ENCODE measurements at places on chromosomes 4 and X.

GRCh38 chrX:153772316-153773217, 8.3 kb upstream of the SRPK3 start:
- no peak for DNase-seq

GRCh38 chr4:56959100-56959499, 18.3 kb downstream of the NOA1 start:
- DNase-seq, result no peak

DNA sequence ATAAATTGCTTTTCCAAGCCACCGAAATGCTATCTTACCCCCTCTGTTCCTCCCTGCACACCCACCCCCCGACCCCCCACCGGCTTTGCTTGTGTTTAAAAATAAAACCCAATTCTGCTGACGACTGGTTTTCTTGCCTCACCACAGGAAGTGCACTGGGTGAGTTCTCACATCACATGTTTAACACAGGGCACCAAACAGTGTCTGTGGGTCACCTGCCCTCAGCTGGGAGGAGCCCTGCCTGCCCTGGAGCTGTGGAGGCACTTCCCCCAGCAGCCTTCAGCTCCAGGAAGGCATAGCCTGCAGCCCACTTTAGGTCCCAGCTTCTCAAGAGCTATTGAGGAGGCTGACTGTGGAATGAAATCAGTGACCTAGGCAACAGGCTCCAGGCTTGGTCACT, 8.8 kb downstream of the TMEM255A start:
- DNase-seq, result peak; percentile 23

DNA sequence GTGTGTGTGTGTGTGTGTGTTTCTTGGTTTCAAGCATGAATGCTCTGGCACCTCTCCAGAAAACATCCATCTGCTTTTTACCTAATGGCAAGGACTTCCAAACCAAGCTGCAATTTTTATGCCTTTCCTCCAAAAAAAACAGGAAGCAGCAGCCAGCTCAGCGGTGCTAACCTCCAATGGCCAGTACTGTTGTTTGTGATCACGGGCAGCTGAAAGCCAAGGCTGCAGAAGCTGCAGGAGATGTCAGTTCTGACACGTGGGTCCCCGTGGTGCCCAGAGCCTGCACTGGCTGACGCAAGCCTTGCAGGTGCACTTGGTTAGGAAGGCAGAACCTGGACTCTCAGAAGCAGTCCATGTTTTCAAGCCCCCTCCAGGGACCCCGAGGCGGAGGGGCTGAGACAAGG, 313.6 kb upstream of the DDX53 start:
- DNase-seq, result no peak

DNA sequence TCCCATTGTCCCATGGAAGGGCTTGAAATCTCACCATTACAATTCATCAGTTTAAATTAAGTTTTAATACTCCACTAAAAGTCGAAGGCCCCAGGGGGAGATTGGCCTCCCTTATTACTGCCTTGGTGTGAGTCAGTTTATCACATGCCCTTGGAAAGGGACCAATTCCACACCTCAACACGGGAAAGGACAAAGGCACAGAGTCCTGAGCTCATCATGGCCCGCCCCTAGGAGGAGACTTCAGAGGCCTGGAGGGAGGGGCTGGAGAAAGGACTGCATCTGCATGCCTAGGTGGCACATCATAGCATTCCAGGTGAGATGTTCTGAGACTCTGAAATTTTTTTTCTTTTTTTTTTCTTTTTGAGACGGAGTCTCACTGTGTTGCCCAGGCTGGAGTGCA, 2.8 kb upstream of the SEL1L3 start:
- DNase-seq, result no peak

DNA sequence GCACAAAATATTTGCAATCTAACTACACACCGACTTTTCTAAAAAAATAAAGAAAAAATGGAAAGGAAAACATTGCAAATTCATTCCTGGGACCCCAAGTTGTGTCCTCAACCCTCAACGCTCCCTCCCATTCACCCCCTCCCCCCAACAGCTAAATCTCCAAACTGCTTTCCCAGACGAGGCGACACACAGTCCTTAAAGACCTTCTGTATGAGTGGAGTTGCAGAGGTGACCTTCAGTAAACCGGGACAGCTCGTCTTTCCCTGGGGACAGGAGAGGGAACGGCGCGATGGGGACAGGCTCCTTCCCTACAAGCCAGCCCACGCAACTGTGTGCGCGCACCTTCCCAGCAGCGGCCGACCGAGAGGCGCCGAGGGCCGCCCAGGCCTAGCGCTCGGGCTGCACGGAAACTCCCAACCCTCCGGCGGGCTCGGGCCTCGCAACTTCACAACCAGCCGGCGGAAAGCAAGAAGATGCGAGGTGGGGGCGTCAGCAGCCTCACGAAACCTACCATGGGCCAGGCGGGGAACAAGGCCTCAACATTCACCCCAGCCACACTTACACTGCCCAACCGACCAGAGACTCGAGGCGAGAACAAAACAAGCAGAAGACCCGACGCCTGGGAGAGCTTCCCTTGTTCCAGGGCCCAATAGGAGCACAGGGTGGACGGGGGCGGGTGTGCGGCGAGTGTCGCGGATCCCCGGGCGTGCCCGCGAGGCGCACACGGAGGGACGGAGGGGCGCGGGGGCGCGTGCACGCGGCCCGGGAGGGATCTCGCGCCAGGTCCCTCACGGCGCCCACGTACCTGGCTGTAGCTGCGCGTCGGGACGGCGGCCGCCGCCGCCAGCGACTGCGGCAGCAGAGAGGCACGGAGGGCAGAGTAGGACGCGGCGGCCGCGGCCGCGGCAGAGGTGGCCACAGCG, 763 bp downstream of the GRSF1 start:
- DNase-seq, result peak; percentile 66

DNA sequence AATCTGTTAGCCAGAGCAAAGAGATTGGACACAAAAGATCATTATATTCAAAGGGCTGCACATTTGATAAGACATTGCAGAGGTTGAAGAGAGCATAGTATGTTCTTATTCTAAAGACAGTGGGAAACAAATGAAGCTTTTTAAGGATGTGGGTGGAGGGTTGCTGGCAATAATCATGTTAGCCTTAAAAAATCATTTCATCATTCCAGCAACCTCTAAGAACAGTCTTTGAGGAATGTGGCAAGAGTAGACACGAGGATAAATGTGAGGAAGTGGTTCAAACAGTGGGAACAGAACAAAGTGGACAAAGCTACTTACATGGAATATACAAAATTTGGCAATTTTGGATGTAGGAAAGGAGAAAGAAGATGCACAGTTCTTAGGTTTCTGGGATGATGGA, 167.3 kb upstream of the SPRY1 start:
- DNase-seq, result no peak

- no peak for DNase-seq
Measured at GRCh38 chr4:7680106-7680505, 245.4 kb upstream of the PSAPL1 start.

GRCh38 chrX:45775468-45775867, 574.8 kb upstream of the DIPK2B start:
- DNase-seq, result no peak

GRCh38 chr4:80225595-80225994, 28.3 kb downstream of the PRDM8 start:
- DNase-seq, result no peak

DNA sequence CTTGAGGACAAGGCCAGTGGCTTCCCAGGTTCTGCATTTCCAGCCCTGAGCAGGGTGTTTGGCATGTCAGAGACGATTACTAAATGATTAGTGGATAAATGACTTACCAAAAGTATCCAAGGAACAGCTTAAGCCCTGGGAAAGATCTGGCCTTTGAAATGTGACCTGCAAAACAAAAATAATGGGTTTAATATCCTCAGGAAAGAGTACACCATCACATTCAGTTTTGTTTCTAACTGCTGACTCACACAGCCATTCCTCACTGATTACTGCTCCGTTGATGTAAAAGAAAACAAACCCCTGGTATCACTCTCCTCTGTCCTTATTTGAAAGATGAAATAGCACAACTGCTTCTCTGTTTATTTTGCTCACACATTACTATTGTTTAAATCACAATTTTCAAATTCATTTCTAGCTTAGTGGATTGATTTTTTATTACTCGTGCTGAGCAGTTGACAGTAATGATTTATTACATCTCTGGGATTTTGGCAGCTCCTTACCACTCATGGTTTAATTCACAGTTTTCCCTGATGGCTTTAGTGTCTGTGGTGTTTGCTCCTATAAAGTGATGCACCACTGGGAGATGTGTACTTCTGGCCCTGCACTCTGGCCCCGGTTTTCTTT, 117.0 kb downstream of the CBLL2 start:
- no peak for DNase-seq

- DNase-seq, result no peak
Measured at GRCh38 chrX:120137439-120137838, 21.0 kb upstream of the RHOXF2 start.

DNA sequence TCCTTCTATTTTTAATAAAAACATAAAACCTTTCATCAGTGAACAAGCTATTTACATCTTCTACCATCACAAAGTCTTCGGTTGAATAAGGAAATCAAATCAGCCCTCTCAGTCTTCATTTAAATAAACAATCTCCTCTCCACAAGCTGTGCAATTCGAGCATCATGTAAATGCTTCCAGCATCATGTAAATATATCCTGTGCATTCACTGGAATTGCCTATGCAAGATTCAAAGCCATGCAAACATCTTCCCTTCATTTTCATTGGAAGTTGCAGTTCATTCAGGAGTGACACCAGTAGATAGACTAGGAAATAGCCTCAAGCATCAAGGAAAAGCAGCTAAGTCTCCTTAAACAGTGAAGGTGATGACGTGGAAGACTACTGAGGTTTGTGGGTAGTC, 77.7 kb upstream of the PCDH19 start:
- no peak for DNase-seq

DNA sequence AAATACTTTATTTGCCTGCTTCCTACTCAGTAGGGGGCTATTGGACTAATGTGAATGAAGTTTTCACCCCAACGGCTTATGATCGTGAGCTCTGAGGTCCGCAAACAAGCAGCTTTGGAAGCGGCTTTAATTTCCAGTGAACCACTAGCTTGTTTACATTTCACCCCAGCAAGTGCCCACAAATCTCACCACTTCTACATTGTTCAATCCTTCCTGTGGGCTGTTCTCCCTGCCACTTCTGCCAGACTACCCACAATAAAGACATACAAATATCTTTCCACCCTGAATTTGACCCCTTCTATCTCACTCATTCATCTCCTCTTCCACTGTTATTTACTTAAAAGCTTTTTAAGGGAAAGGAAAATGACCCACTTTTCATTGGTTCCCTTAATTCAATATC, 98.0 kb downstream of the CDS1 start:
- DNase-seq, result no peak

- DNase-seq, result no peak
Measured at GRCh38 chr4:28449085-28449484, 1588.4 kb downstream of the STIM2 start.

GRCh38 chrX:139850968-139851367, 81.9 kb downstream of the ATP11C start:
- DNase-seq, result no peak

DNA sequence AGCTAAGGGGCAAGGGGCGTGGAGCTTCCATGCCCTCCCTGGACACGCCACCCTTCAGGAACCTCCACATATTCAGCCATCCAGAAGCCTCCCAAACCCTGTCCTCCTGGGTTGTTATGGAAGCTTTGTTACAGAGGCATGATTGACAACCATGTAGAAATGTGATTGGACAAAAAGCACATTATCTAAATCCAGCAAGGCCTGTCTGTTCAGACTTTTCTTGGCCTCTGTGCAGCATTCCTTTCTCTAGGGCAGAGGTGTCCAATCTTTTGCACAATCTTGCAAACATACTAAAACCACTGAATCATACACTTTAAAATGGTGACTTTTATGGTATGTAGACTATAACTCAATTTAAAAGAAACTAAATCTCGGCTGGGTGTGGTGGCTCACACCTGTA, 12.7 kb downstream of the STEEP1 start:
- no peak for DNase-seq

GRCh38 chr4:177256950-177257349, 52.7 kb upstream of the NEIL3 start:
- DNase-seq, result no peak

DNA sequence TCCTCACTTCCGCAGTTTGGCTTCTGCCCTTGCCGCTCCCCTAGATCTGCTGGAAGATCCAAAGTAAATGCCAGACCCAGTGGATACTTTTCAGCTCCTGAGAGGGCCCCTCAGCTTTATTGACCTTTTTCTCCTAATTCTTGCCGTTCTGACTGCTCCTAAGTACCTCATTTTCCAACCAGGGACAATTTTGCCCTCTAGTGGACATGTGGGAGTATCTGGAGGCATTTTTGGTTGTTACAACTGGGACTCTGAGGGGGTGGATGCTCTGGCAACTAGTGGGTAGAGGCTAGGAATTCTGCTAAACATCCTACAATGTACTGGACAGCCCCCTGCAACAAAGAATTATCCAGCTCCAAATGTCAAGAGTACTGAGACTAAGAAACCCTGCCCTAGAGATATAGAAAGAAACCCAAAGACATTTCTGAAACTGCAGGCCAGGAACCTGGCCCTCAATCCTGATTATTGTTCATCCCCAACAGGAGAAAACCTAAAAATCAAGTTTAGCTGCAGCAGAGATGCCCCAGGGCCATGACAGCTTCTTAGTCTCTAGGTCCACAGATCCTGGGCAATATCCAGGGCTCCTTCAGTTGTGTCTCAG, 3.4 kb downstream of the TEX13B start:
- DNase-seq, result no peak

GRCh38 chrX:68763481-68763880, 65.3 kb upstream of the EFNB1 start:
- no peak for DNase-seq

DNA sequence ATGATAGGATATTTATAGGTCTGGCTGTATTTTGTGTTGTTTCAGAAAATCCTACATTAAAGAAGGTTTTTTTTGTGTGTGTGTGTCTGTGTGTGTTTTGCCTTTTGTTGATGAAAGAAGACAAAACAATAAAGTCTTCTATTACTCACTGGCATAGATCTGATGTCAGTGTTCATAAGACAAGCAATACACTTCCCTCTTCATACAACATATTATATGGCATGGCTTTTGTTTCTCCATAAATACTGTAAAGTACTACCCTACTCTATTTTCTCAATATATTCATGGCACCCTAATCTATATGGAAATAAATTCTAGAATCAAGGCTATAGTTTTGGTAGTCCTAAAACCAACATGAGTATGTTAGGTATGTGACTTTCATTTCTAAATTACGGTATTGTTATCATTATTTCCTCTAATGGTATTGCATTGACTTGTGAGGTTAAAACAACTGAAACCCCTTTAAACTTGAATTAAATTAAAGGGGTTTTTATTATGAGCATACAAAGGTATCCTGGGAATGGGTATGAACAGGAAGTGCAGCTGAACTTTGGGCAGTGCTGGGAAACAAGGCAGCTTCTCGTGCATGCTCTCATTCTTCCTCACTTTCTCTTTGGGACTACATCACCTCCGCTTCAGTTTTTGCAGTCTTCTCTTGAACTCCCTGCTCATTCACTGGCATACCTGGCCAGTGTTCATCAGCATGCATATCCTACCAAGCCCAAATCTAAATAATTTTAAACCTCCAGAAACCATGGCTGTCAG, 70.5 kb upstream of the PRSS48 start:
- no peak for DNase-seq

DNA sequence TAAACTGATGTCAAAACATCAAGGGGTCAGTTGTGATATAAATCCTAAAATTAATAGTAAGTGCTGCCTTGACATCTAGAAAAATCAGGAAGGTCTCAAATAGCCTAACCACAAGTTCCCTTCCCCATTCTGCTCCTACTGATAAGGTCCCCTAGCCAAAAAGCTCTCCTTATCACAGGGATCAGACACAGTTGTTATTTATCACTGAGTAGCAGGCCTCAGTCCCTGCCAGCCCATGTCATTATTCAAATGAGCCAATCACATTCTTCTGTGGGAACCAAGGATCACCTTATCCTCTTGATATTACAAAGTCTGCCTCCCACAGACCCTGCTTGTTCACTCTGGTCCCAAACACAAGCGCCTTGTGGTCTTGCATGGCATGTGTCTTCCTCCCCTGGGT, 23.3 kb upstream of the TMEM255A start:
- no peak for DNase-seq

- DNase-seq, result no peak
Measured at GRCh38 chr4:39621582-39621981, 17.1 kb downstream of the SMIM14 start.

Data from activated CD4-positive, alpha-beta T cell treated with anti-CD3 and anti-CD28 coated beads, Interleukin-2, amount 50 U/mL, for 48 hours (primary cell).